Regular cardiac myocyte (primary cell): ENCODE measurements at places on chromosomes 12 and 14. TPM values are rescaled to one million over a fixed set of nuclear protein-coding genes. Genes with fewer than 3 reads are reported as not detected.

The SERPINA12 gene
- not detected in 2 replicates for total RNA-seq

The FNTB gene
- total RNA-seq, result 11.8 and 15.1 TPM in 2 replicates

The PTPRQ gene
- 0.38 and 0.56 TPM in 2 replicates for total RNA-seq

The KRT71 gene
- not detected in 2 replicates for total RNA-seq

The NUP107 gene
- total RNA-seq, result 32.7 and 72.9 TPM in 2 replicates
